NCI-H1436 treated with DMSO at 0.1 percent for 48 hours (cell line): ENCODE measurements at places on chromosomes 7 and 10.

DNA sequence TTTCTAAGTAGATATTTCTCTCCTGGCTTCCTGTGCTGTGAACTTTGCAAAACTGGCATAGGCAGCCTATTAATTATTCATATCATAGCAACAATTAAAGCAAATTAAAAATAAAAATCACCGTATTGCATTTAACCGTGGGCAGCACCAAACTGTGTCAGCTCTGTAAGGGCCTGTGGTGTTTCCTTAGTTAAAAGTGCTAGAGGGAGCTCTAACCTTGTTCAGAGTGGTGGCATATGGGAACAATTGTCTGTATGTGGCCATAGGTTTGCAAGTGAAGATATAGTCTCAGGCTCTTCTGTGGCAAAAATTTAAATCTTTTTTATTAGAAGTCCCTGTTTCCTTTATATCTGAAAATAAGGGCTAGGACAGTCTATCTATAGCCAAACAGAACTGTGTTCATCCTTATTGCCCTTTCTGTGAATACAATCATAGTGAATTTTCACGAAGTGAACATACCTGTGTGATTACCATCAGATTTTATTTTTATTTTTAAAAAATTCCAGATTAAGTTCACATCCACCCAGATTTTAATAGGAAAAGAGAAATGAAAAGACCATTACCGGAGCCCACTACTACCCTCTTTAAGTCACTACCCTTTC lies 92.6 kb downstream of the POLL start:
- DNase-seq = no peak

GRCh38 chr10:72483471-72483870 lies 128.8 kb upstream of the DNAJB12 start:
- DNase-seq = no peak

- no peak for DNase-seq
Measured at GRCh38 chr10:60649485-60650377, 128.5 kb upstream of the CDK1 start.

- no peak for DNase-seq
Measured at GRCh38 chr7:53422291-53422690, 386.9 kb downstream of the POM121L12 start.

DNA sequence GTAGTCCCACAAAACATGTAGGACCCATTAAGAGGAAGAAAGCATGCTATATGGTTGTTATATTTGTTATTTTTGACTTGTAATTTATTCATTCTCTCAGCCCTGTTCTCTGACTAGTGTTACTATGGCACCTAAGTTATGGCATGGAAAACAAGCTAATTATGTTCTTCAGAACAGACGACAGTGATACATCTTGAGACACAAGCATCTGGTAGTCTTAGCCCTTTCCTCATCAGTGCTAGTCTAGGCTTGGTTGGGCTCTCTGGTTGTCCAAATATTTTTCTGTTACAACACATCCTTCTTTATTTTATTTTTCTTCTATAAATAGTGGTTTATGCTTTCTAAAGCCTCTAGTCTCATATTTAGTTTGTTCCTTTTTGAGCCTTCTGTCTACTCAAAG lies 308.3 kb upstream of the KAT6B start:
- DNase-seq = no peak

DNA sequence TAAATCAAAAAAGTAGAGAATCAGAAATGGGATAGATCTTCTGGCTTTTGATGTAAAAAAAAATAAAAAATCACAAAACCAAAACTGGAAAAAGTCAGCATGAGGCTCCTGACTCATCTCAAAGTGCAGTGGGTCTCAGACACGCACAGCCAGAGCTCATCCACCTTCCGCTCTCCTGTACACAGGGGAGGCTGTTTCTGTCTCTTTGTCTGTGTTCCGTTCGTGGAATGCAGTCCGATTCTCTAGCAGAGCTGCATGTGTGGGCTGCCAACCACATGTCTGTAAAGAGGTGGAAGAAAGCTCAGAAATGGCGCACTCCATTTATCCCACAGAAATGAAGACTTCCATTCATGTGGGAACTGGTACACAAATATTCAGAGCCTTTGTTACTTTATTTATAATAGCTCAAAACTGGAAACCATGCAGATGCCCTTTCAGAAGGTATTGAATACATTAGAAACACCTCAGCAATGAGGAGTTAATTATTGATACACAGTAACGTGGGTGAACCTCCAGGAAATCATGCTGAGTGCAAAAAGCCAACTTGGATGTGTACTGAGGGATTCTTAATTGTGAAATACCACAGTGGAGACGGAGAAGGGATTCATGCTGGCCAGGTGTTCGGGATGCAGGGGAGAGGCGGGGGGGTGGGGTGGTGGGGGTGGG lies 123.3 kb downstream of the TRRAP start:
- DNase-seq = no peak

GRCh38 chr10:58696736-58697135 lies 184.1 kb downstream of the BICC1 start:
- DNase-seq = no peak

DNA sequence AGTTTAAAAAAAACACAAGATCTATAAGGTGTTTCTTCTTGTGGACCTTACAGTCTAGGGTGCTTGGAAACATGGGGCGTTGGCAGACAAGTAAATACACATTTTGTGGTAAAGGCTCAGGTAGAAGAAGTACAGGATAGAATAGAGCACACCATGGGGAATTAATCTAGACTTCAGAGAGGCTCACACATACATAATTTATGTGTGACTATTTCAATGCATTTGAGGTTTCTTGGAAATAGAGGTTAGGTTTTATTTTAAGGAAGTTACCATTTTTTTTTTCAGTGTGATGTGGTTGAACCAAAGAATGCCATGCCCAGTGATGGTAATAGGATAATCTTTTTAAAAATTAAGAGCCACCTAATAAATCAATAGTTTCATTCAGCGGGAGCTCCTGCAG lies 12.8 kb downstream of the CFTR start:
- DNase-seq = no peak

DNA sequence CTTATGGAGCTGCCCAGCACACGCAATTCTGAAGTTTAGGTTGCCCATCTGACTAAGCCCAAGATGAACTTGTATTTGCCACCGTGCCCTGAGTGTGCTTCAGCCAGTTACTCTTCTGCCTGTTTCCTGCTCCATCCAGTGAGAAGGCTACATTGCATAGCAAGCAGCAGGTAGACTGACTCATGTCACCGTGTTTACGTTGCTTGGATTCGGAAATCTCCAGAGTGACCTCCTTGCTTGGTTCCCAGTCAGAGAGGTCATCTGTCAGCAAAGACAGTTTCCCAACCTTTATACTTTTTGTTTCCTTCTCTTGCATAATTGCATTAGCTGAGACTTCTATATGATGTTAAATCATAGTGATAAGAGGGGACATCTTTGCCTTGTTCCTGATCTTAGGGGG lies 30.9 kb downstream of the NACAD start:
- DNase-seq = no peak

DNA sequence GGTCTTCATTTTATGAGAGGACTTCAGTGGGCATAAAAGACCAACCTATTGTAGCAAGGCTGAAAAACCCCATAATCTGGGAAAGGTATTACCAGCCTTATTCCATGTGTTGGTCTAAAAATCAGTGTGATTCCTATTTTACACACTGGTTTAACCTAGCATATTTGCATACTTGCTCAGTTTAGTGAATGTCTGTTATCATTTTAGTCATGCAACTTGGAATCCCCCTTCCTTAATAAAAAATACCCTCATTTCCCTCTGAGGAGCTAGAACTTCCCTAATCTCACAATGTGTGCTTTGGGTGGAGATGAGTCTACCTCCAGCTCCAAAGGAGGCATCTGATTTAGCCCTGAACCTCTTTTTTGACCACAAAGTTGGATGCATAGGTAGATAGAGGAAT lies 312.8 kb upstream of the SORCS1 start:
- DNase-seq = no peak

DNA sequence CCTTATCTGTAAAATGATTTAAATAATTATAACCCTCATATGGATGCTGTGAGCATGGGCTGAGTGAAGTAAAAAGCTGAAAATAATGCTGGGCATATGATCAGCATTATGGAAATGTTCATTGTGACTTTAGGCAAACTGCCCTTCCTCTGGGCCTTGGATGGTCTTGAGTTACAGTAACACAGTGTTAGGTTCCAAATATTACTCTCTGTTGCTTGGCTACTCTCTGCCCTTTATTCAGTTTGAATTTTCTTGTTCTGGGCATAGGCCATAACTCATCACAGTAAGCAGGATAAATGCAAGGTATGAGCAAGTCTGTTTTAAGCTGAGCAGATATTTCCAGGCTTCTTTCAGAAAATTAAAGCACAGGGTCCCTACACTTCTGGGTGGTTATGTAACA lies 868.0 kb downstream of the KCNMA1 start:
- DNase-seq = no peak

- DNase-seq = no peak
Measured at GRCh38 chr10:64976150-64976549, 1454.9 kb downstream of the REEP3 start.

- DNase-seq = no peak
Measured at GRCh38 chr10:7756360-7756992, 31.3 kb downstream of the KIN start.

GRCh38 chr10:102627291-102627735 lies 17.0 kb upstream of the TRIM8 start:
- no peak for DNase-seq

DNA sequence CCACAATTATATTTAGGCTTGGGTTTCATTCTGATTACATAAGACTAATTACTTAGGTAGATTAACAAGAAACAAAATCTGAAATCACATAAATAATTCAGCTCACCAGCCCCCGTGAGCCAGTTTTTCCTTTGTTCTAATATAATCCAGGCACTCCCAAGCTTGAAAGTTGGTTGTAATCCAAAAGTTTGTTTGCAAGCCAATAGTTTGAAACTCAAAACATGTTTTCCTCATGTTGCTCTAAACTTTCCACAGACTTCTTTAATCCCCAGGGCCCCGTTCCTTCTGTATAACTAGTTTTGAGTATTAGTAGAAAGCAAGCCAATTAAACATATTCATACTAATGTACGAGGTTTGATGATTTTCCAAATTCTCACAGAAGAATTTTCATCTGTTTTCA lies 56.1 kb downstream of the SP8 start:
- DNase-seq = no peak

DNA sequence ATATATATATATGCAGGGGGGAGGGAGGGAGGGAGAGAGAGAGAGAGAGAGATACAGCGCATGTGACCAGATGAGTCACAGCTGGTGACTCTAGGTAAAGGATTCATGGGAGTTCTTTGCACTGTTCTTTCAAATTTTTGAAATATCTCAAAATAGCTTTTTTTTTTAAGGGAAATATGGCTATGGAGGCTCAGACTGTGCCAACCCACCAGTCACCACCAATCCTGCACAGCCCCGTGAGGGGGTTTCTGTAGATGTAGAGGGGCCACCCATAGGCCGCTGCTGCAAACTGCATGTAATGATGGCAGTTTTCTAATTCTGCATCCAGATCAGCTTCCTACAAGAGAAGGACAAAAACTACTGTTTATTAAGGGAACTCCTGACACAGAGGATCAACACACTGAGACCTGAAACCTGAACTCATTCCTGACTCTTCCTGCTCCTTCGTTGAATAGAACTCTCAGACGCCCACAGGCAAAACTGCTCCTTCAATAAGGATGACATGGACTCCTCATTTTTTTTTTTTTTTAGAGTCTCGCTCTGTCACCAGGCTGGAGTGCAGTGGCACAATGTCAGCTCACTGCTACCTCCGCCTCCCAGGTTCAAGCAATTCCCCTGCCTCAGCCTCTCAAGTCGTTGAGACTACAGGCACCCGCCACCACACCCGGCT lies 17.3 kb downstream of the DAGLB start:
- DNase-seq = no peak

GRCh38 chr10:79416578-79417255 lies 28.7 kb downstream of the ZCCHC24 start:
- no peak for DNase-seq

GRCh38 chr7:137975768-137976167 lies 26.1 kb downstream of the CREB3L2 start:
- no peak for DNase-seq

DNA sequence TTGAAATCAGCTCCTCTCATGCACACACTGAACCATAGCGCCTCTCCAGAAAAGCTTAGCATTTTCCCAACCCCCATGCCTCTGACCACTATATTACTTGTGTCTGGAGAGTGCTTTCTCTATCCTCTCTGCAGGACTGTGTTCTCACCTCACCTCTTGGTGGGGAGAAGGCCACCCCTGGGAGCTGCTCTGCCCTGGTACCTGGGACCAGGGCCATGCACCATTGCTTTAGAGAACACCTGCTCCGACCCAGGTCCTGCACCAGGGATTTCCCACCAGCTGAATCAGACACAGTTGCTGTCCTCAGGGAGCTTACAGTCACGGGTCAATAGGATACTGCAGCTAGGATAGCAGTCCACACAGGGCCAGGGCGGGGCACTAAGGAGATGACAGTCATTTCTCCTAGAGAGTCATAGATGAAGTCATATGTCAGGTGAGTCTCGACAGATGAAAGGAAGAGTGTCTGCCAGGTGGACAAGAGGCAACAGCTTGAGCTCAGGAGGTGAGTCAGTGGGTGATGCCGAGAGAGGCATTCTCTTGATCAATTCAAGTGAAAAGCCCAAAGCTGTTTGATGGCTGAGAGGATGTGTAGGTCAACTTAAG lies 619 bp upstream of the LMTK2 start:
- no peak for DNase-seq

DNA sequence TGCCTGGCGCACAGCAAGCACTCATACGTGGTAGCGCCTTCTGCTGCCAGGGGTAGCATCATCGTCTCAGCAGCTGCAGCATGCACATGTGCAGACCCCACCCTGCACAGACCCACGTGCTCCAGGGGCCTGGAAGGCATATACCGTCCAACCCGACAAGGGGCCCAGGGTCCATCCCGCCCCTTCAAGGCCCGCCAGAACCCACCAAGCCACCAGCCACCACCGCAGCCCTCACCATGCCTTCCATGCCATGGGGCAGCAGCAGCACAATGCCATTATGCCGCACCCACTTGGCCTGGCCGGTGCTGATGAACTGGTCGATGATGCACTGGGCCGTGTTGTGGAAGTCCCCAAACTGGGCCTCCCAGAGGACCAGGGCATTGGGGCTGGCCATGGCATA lies 22.7 kb downstream of the OGDHL start:
- no peak for DNase-seq

DNA sequence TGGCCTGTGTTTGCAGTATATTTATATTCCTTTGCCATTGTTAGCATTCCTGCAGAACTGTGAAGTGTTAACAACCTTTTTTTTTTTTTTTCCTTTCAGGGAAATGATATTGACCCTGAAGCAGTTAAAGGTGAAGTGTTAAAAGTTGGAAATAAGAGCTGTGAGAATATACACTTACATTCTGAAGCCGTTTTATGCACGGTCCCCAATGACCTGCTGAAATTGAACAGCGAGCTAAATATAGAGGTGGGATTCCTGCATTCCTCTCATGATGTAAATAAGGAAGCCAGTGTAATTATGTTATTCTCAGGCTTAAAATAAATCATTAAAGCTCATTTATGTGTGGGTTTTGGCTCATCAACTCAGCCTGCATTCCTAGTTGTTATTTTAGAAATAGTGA lies 92.8 kb upstream of the CAPZA2 start:
- DNase-seq = no peak
